Mesendoderm (in vitro differentiated cells): ENCODE measurements at places on chromosomes 7 and 10.

DNA sequence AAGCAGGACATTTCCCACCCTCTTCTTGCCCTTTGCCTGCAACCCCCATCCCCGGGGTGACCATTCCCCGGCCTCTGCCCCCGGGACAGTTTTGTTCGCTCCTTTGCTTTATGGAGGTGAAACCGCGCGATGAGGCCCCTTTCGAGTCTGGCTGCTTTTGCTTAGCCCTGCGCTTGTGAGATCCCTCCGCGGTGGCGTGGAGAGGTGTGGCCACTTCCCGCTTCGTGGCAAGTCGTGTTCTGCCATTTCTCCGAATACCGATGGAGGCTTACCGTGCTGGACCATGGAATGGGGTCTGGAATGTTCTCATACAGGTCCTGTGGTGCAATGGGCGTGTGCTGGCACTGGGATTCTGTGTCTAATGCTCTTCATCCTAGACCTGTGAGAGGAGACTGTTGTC, 106.7 kb downstream of the LHPP start:
- H3K4me1 ChIP-seq = peaks cover 5% of the 10 kb centered on the region
- H3K4me3 ChIP-seq = no peak overlapping the region
- DNase-seq = no peak
- no peaks in the 10 kb centered on the region for H3K27me3 ChIP-seq
- no peak overlapping the region for H3K27ac ChIP-seq
- no peaks in the 10 kb centered on the region for H3K36me3 ChIP-seq

- H3K36me3 ChIP-seq = no peaks in the 10 kb centered on the region
- no peaks in the 10 kb centered on the region for H3K27me3 ChIP-seq
- no peak overlapping the region for H3K27ac ChIP-seq
- no peaks in the 10 kb centered on the region for H3K4me1 ChIP-seq
- no peak overlapping the region for H3K4me3 ChIP-seq
Observed at GRCh38 chr7:123502201-123502600, 32.2 kb downstream of the IQUB start.

DNA sequence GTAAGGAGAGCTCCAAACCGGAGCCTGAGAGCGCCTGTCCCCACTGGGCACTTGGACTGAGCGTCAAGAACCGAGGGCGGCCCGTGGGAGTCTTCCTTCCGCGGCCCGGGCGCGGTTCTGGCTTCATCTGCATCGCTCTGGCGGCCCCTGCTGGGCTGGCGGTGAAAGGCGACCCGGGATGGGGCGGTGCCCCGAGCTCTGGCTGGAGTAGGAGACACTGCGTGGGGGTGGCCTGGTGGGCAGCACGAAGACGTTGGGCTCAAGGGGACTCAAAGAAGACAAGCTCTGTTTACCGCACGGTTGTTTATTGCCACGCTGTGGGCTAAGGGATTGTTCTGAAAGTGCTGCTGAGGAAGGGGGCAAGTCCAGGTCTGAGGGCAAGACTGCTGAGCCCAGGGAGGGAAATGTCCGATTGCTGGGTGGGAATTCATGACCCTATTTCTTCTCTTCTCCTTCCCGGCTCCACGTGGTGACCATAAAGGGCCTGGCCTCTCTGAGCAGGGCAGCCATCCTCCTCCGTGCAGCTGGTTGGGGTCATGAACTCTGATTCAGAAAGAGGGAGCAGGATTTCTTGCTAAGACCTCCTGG, 29.8 kb downstream of the PLAU start:
- no peaks in the 10 kb centered on the region for H3K27me3 ChIP-seq
- no peak overlapping the region for H3K4me3 ChIP-seq
- DNase-seq = peak; percentile 71
- no peak overlapping the region for H3K27ac ChIP-seq

DNA sequence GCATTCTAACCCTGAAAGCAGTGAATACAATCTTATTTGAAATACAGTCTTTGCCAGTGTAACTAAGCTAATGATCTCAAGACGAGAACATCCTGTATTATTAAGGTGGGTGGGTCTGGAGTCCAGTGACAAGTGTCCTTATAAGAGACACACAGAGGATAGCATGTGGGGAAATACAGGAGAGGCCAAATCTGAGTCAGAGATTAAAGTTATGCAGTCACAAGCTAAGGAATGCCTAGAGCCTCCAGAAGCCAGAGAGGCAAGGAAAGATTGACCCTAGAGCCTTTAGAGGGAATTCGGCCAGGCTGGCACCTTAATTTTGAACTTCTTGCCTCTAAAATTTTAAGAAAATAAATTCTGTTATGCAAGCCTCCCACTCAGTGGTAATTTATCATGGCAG, 87.5 kb upstream of the HGF start:
- H3K27ac ChIP-seq = no peak overlapping the region
- no peak overlapping the region for H3K4me3 ChIP-seq
- DNase-seq = peak; percentile 44

- no peak for DNase-seq
- H3K27me3 ChIP-seq = no peaks in the 10 kb centered on the region
- no peak overlapping the region for H3K4me3 ChIP-seq
- H3K27ac ChIP-seq = no peak overlapping the region
Observed at GRCh38 chr7:34247468-34247867, 342.1 kb downstream of the BMPER start.

GRCh38 chr7:101172854-101173751, 7.0 kb downstream of the NAT16 start:
- no peak overlapping the region for H3K4me3 ChIP-seq
- no peak overlapping the region for H3K27ac ChIP-seq
- DNase-seq = peak; percentile 6
- H3K27me3 ChIP-seq = peaks cover 57% of the 10 kb centered on the region
- no peaks in the 10 kb centered on the region for H3K4me1 ChIP-seq
- no peaks in the 10 kb centered on the region for H3K36me3 ChIP-seq

DNA sequence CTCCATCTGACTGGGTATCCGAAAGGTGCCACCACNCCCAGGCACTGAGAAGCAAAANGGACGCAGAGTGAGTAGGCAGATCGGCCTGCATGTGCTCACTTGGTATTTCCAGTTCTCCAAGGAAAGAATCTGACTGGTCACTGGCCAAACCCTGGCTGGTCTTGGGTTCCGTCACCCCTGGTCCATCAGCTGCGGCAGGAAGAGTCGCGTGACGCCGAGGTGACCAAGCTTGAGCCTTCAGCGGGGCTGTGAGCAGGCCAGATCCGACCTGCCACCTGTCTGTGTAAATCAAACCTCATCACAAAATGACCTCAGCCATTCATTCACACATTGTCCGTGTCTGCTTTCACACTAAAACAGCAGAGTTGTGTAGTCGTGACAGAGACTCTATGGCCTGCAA, 28.8 kb upstream of the CHST15 start:
- no peaks in the 10 kb centered on the region for H3K27me3 ChIP-seq
- no peak for DNase-seq
- no peak overlapping the region for H3K27ac ChIP-seq
- H3K4me1 ChIP-seq = no peaks in the 10 kb centered on the region
- no peaks in the 10 kb centered on the region for H3K36me3 ChIP-seq
- H3K4me3 ChIP-seq = no peak overlapping the region

DNA sequence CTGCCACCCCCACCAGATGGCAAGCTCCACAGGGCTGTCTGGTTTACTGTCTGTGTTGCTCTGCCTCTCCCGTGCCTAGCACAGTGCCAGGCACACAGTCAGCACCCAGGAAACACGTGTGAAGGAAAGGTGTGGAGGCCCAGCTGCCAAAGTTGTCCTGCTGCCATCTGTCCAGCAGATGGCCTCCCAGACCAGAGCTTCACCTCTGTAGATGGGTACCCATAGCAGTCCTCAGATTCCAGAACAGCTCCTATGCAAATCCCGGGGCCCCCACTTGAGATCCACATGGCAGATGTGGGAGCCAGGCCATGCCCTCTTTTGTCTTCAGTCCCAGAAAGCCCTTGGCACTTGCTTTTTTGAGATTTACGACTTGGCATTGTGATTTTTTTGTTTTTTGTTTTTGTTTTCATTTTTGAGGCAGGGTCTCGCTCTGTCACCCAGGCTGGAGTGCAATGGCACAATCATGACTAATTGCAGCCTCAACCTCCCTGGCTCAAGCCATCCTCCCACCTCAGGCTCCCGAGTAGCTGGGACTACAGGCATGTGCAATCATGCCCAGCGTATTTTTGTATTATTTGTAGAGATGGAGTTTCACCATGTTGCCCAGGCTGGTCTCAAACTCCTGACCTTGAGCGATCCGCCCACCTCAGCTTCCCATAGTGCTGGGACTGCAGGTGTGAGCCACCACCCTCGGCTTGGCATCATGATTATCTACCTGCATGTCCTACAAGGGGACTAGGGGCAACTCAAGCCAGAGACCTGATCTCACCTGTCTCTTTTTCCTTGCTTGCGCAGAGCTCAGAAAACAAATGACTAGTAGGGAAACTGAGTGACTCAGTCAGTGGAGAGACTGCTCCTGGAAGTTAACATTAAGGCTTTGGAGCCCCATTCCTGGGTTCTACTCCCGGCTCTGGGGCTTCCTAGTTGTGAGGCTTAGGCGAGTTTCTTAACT, 16.9 kb upstream of the PALD1 start:
- no peak overlapping the region for H3K4me3 ChIP-seq
- no peaks in the 10 kb centered on the region for H3K27me3 ChIP-seq
- H3K4me1 ChIP-seq = peaks cover 3% of the 10 kb centered on the region
- H3K27ac ChIP-seq = no peak overlapping the region

GRCh38 chr7:40586197-40586596, 451.4 kb downstream of the SUGCT start:
- DNase-seq = peak; percentile 60
- H3K27me3 ChIP-seq = no peaks in the 10 kb centered on the region
- H3K4me3 ChIP-seq = no peak overlapping the region
- no peaks in the 10 kb centered on the region for H3K36me3 ChIP-seq
- no peaks in the 10 kb centered on the region for H3K4me1 ChIP-seq

GRCh38 chr7:128904381-128905197, 5.9 kb downstream of the KCP start:
- H3K27me3 ChIP-seq = no peaks in the 10 kb centered on the region
- H3K27ac ChIP-seq = no peak overlapping the region
- no peak overlapping the region for H3K4me3 ChIP-seq
- no peaks in the 10 kb centered on the region for H3K36me3 ChIP-seq
- H3K4me1 ChIP-seq = peaks cover 4% of the 10 kb centered on the region

- H3K36me3 ChIP-seq = no peaks in the 10 kb centered on the region
- H3K27me3 ChIP-seq = no peaks in the 10 kb centered on the region
- no peaks in the 10 kb centered on the region for H3K4me1 ChIP-seq
- no peak overlapping the region for H3K27ac ChIP-seq
- no peak overlapping the region for H3K4me3 ChIP-seq
Observed at GRCh38 chr7:133556553-133556952, 303.7 kb downstream of the EXOC4 start.

DNA sequence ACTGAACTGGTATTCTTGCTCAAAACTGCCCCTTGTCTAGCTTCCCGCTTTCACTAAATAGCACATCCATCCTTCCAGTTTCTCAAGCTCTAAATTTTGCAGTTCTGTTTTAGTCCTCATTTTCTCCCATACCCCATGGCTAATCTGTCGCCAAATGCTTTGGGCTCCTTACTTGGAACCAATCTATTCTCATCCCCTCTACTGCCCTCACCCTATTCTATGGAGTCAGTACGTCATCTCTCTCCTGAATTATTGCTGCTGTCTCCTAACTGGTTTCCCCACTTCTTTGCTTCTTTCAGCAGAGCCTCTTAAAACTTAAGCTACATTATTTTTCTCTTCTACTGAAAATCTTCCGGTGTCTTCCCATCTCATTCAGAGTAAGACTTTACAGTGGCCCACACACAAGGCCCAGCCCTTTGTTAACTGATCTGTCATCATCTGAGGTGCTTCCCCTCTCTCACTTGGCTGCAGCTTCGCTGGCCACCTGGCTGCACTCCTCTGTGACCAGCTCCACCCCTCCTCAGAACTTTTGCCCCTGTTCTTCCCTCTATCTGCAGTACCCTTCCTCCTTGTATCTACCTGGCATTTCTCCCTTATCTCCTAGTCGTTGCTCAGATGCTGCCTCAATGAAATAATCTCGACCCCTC, 9.9 kb downstream of the STARD3NL start:
- H3K36me3 ChIP-seq = no peaks in the 10 kb centered on the region
- H3K4me1 ChIP-seq = peaks cover 19% of the 10 kb centered on the region
- peak; percentile 23 for DNase-seq
- H3K27ac ChIP-seq = no peak overlapping the region
- no peak overlapping the region for H3K4me3 ChIP-seq

- H3K4me1 ChIP-seq = no peaks in the 10 kb centered on the region
- DNase-seq = peak; percentile 36
- H3K36me3 ChIP-seq = no peaks in the 10 kb centered on the region
- H3K4me3 ChIP-seq = no peak overlapping the region
- no peaks in the 10 kb centered on the region for H3K27me3 ChIP-seq
Observed at GRCh38 chr7:32257621-32258020, 187.4 kb upstream of the PDE1C start.

DNA sequence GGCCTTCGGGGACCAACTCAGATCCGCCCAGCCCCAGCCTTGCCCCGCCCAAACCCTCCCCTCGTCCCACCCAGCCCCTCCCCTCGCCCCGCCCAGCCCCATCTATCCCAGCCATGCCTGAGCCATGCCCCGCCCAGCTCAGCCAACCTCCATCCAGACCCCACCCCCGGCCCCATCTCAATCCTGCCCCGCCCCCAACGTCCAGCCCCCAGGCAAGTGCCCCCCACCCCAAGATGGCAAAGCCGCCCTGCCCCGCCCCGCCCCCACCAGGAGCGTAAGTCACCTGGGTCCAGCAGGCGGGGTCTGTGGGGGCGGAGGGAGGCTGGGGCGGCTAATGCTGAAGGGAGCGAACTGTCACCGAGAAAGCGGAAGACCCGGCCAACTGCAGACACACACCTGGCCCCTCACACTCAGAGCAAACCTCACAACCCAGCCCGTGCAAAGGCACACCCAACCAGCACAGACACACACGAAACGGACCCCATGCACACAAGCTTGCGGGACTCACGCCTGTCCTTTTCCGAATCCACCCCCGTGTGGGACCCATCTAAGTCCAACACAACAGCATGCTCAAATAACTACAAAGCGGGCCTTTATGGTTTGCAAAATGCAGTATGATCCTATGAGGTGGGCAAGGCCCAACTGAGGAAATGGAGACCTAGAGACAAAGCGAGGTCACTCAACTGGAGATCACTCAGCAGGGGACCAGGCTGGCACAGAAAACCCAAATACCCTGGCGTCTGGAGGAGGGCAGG, 11.5 kb upstream of the OGA start:
- no peak overlapping the region for H3K27ac ChIP-seq
- peak; percentile 82 for DNase-seq
- H3K27me3 ChIP-seq = no peaks in the 10 kb centered on the region
- H3K4me1 ChIP-seq = peaks cover 6% of the 10 kb centered on the region
- no peaks in the 10 kb centered on the region for H3K36me3 ChIP-seq
- no peak overlapping the region for H3K4me3 ChIP-seq

GRCh38 chr10:43042503-43043341, 34.1 kb upstream of the RET start:
- no peaks in the 10 kb centered on the region for H3K27me3 ChIP-seq
- H3K36me3 ChIP-seq = no peaks in the 10 kb centered on the region
- no peaks in the 10 kb centered on the region for H3K4me1 ChIP-seq
- peak; percentile 27 for DNase-seq

GRCh38 chr7:833601-834258, 1.5 kb downstream of the SUN1 start:
- peaks cover 5% of the 10 kb centered on the region for H3K36me3 ChIP-seq
- no peak for DNase-seq
- no peaks in the 10 kb centered on the region for H3K27me3 ChIP-seq
- H3K27ac ChIP-seq = no peak overlapping the region
- no peak overlapping the region for H3K4me3 ChIP-seq

GRCh38 chr10:96541921-96542320, 28.2 kb upstream of the TLL2 start:
- H3K27me3 ChIP-seq = no peaks in the 10 kb centered on the region
- H3K27ac ChIP-seq = no peak overlapping the region
- DNase-seq = no peak
- no peaks in the 10 kb centered on the region for H3K4me1 ChIP-seq
- H3K4me3 ChIP-seq = no peak overlapping the region
- H3K36me3 ChIP-seq = no peaks in the 10 kb centered on the region

- H3K27ac ChIP-seq = no peak overlapping the region
- no peaks in the 10 kb centered on the region for H3K27me3 ChIP-seq
- no peaks in the 10 kb centered on the region for H3K4me1 ChIP-seq
- no peaks in the 10 kb centered on the region for H3K36me3 ChIP-seq
Observed at GRCh38 chr10:49592726-49593563, 17.2 kb upstream of the SLC18A3 start.
